ENCODE measurements at places on chromosomes 2 and 18.
A peak's percentile ranks its signal among the peaks of the same experiment; 100 is the strongest.

DNA sequence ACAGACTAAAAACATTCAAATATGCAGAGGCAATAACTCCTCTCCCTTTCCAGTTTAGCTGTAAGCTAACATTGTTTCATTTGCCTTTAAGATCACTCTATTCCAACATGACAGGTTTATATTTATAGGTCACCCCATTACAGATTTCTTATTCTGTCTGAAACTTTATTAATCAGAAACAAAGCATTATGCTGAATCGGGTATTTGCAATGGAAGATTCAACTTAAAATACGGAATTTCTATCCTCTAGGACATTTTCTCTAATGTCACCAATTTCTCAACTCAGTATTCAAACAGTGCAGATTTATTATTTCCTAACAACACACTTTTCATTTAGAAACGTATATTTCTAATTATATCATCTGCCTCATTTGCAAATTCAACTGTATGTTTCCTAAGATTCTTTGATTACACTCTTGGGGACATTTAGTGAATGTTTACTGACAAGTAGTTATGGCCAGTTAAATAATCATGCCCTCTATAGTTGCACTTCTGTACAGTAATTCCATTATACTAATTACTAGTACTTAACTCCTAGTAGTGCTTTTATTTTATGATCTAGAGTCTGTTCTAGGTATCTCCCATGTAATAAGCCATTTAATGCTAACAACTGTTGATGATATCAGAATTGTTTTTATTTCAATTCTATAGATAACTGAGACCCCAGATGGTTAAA lies 358.1 kb downstream of the ERBB4 start:
- DNase-seq = no peak

DNA sequence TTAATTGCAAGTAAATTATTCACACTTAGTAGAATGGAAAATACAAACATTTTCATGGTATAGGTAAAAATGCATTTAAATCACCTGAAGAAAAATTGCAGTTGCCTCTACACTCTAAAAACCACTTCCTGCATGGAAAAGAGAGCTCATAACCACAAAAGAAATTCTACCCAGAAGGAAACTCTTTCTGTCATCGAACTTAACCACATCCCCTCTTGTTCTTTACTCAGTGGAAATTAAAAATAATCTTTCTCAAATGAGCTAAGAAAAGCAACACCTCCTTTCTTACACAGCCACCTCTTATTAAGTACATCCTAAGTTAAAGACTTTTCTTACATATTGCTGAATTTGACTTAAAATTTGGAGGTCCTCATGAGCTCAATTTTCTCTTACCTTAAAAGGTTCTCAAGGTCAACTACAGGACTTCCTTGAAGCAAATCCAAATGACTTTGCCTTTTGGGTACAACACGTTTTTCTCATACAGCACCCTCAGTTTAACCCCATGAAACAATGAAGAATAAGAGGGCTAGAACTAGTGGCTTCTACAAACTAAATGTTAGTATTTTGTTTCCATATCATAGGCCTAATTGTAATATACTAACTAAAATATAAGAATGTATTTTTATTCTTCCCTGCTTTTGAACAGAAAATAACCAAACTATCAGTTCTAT lies 109.1 kb upstream of the CRIM1 start:
- no peak for DNase-seq

- DNase-seq = no peak
Measured at GRCh38 chr2:143347271-143347695, 218.1 kb downstream of the ARHGAP15 start.

GRCh38 chr2:236849508-236849907 lies 236.2 kb upstream of the COPS8 start:
- no peak for DNase-seq

GRCh38 chr18:44229693-44230108 lies 451.0 kb upstream of the SETBP1 start:
- peak; percentile 88 for DNase-seq

- DNase-seq = no peak
Measured at GRCh38 chr2:95122197-95122551, 566 bp upstream of the MRPS5 start.

- no peak for DNase-seq
Measured at GRCh38 chr2:220628252-220628651, 943.9 kb downstream of the EPHA4 start.

DNA sequence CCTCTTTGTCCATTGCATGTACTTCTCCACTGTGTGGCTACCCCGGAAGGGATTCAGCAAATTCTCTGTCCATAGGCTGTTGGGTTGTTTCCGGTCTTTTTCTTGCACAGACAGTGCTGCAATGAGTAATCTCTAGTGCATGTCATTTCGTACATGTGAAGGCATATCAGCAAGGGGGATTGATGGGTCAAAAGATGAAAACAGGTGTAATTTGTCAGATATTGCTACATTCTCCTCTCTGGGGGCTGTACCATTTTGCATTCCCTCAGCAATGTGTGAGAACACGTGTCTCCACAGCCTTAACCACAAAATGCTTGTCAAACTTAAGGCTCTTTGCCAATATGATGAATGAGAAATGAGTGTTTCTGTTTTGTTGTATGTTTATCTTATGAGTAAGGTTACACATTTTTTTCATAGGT lies 60.5 kb downstream of the KLHL29 start:
- DNase-seq = no peak

- no peak for DNase-seq
Measured at GRCh38 chr2:162053066-162053807, 20.8 kb downstream of the DPP4 start.
